ENCODE measurements at places on chromosomes 7 and 10. TPM values are rescaled to one million over a fixed set of nuclear protein-coding genes. Genes with fewer than 3 reads are reported as not detected.

CACNB2 gene
- total RNA-seq: 0.36 TPM

DEPP1 gene
- 2.5 TPM for total RNA-seq

WNT2 gene
- under 0.01 TPM for total RNA-seq

PPP1R9A gene
- 1.00 TPM for total RNA-seq

GBX1 gene
- total RNA-seq: not detected

LBX1 gene
- total RNA-seq: not detected

SUPV3L1 gene
- total RNA-seq: 39.3 TPM

PRPS1L1 gene
- not detected for total RNA-seq

HIP1 gene
- total RNA-seq: 44.7 TPM

PODXL gene
- total RNA-seq: under 0.01 TPM

MBL2 gene
- under 0.01 TPM for total RNA-seq

TMEM229A gene
- total RNA-seq: not detected

SNCG gene
- not detected for total RNA-seq

AFAP1L2 gene
- 5.1 TPM for total RNA-seq

BRAF gene
- 31.3 TPM for total RNA-seq

FAM25G gene
- not detected for total RNA-seq

BNIP3 gene
- total RNA-seq: 54.7 TPM

JAZF1 gene
- 12.3 TPM for total RNA-seq

CRHR2 gene
- total RNA-seq: not detected

CPA1 gene
- not detected for total RNA-seq

NXPH1 gene
- not detected for total RNA-seq

COX19 gene
- 5.1 TPM for total RNA-seq

AQP1 gene
- 0.31 TPM for total RNA-seq

CLCN1 gene
- not detected for total RNA-seq

GJD4 gene
- not detected for total RNA-seq

RAMP3 gene
- 0.34 TPM for total RNA-seq

ZNF518A gene
- 28.0 TPM for total RNA-seq

POLL gene
- 14.2 TPM for total RNA-seq

UCN3 gene
- total RNA-seq: not detected

ITGA8 gene
- not detected for total RNA-seq

HERC4 gene
- total RNA-seq: 70.2 TPM

LIPN gene
- not detected for total RNA-seq

UNC5B gene
- under 0.01 TPM for total RNA-seq

ZNF804B gene
- not detected for total RNA-seq

TUBB8 gene
- not detected for total RNA-seq

OSBPL3 gene
- 18.4 TPM for total RNA-seq

PDLIM1 gene
- total RNA-seq: 2.1 TPM

ZNF775 gene
- 5.5 TPM for total RNA-seq

SSC4D gene
- total RNA-seq: 0.33 TPM

GLI3 gene
- total RNA-seq: 6.0 TPM

LRRC18 gene
- total RNA-seq: not detected

FFAR4 gene
- total RNA-seq: not detected

RGS10 gene
- total RNA-seq: 43.3 TPM
